ENCODE measurements at places on chromosomes 1 and 21. TPM values are rescaled to one million over a fixed set of nuclear protein-coding genes. Genes with fewer than 3 reads are reported as not detected.
A peak's percentile ranks its signal among the peaks of the same experiment; 100 is the strongest.

DNA sequence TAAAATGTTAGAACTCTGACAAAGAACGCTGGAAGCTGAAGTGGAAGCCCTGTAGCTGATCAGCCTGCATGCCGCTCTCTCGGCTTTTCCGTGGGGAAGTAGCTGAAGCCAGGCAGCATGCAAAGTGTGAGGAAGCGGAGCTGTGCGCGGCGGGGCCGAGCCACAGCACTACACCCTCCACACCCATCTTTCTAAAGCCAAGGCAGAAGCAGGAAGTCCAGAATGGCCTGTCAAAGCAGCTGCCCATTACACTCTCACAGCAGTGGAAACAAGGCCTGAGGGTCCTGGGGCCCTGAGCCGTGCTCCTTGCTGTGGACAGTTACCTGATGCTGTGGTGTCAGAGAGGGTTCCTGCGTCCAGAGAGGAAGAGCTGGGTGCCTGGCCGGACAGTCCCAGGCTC lies 69.6 kb downstream of the UBR4 start:
- H3K36me3 ChIP-seq = peaks cover 90% of the 10 kb centered on the region
- H3K4me3 ChIP-seq = no peak overlapping the region
- no peaks in the 10 kb centered on the region for H3K27me3 ChIP-seq
- DNase-seq = no peak

GRCh38 chr1:35539073-35539823 lies 18.0 kb downstream of the KIAA0319L start:
- H3K27ac ChIP-seq = peak overlapping the region; percentile 92
- H3K4me1 ChIP-seq = peaks cover 45% of the 10 kb centered on the region
- DNase-seq = peak; percentile 58
- peak overlapping the region; percentile 58 for H3K4me3 ChIP-seq
- no peaks in the 10 kb centered on the region for H3K27me3 ChIP-seq
- H3K36me3 ChIP-seq = peaks cover 59% of the 10 kb centered on the region

DNA sequence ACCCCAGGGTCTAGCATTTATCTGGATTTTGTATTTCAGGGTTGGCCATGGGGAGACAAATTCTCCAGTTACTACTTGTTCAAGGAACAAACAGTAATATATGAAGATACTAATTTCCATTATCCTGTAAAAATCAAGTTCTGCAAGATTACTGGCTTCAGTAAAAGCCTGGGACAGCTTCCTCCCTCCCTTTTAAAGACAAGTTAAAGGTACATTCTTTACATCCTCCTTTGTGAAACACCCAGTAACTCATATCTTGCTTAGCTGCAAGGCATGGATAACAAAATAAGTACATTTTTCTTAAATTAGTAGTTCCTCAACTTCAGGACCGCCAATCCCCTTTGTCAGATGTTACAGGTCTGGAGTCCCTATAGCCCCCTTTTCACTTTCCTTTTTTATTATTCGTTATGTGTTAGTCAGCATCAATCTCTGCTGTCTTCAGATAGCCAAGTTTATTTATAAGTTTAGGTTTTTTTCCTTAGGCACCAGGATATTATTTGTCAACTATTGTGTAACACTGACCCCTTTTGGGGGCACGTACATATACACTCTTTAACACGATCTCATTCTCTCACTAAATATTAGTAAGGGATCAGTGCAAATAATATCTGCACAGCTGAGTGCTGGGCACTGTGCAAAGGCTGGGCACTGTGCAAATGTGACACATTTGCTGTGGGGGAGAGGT lies 9.8 kb downstream of the ERRFI1 start:
- no peaks in the 10 kb centered on the region for H3K36me3 ChIP-seq
- H3K27me3 ChIP-seq = peaks cover 18% of the 10 kb centered on the region
- DNase-seq = no peak
- no peak overlapping the region for H3K4me3 ChIP-seq

- no peaks in the 10 kb centered on the region for H3K27me3 ChIP-seq
- H3K4me3 ChIP-seq = peak overlapping the region; percentile 94
- H3K4me1 ChIP-seq = peaks cover 62% of the 10 kb centered on the region
- DNase-seq = no peak
- peaks cover 56% of the 10 kb centered on the region for H3K36me3 ChIP-seq
Measured at GRCh38 chr21:41362605-41363369, 960 bp downstream of the MX2 start.

DNA sequence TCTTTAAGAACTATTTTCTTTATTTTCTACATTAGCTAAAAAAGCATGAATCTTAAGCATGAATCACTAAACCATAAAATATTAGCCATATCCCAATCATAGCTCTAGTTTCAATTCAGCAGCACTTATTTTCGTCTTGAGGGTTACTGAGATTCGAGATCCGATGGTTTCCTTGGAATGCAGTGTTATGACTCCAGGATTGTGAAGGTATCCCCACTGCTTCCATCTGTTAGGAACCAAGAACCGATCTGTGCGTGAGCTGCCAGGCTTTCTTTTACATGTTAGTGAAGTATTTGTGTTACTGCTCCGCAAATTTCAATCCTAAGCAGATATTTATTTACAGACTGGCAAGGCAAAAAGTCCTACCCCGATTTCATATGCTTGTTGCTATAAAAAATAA lies 18.8 kb downstream of the TNFRSF9 start:
- H3K27ac ChIP-seq = no peak overlapping the region
- no peak for DNase-seq
- no peaks in the 10 kb centered on the region for H3K27me3 ChIP-seq
- H3K36me3 ChIP-seq = no peaks in the 10 kb centered on the region
- peaks cover 16% of the 10 kb centered on the region for H3K4me1 ChIP-seq
- no peak overlapping the region for H3K4me3 ChIP-seq

DNA sequence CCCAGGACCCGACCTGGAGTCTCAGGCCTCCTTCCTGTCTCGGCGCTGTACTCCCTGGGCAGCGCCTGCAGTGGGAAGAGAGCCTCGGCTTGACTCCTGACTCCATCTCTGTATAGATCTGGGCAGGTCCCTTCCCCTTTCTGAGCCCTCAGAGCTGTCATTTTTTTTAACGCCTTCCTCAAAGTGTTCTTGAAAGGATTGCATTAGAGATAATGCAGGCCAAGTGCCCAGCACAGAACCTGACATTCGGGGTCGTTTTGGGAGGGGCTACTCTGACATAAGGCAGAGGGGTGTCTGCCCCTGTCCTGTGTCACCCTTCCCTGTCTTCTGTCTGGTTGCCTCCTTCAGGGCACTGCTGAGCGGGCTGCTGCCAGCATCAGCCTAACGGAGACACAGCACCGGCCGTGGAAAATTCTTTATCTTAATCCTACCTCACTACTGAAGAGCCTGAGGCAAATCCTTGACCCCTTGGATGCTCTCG lies 271.6 kb downstream of the TRABD2B start:
- no peak overlapping the region for H3K27ac ChIP-seq
- no peak for DNase-seq
- peaks cover 54% of the 10 kb centered on the region for H3K27me3 ChIP-seq
- H3K4me1 ChIP-seq = peaks cover 3% of the 10 kb centered on the region
- H3K4me3 ChIP-seq = no peak overlapping the region

DNA sequence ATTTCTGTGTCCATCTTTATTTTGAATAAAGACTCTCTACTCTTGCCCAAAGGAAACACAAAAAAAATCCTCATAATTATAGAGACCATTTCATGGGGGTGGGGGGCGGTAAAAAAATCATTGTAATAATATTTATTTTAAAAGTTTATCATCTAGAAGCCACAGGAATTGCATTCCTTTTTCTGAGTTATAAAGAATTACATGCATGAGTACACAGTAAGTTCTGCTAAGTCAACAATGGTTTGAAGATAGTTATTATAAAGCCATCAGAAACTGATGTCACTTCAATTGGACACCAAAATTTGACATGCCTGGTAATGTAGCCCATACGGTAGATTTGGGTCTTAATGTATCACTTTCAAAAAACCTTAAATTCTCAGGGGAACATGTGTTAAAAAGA lies 478.1 kb upstream of the NR5A2 start:
- no peaks in the 10 kb centered on the region for H3K4me1 ChIP-seq
- H3K27ac ChIP-seq = no peak overlapping the region
- DNase-seq = no peak
- no peaks in the 10 kb centered on the region for H3K36me3 ChIP-seq
- no peak overlapping the region for H3K4me3 ChIP-seq

DNA sequence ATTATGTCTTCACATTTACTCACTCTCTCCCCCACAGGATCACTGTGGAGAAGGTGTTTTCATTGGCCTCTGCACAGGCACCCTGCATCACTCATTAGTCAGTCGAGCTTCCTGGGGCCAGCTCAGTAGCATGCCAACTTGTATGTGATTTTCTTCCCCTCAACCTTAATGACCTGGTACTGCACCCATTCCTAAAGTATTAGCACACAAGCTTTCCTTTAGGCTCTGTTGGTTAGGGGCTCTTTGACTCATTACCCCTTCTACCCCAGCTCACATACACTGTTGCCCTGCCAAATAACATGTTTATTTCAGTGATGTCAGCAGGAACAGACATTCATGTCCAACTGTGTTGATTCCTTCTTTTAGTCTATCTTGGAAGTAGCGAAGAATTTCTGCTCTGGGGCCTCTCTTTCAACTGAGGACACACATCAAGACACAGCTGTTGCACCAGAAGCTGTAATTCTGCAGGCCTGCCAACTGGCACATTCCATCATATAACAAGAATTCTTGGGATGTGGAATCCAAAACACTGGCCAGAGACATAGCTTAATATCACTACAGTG lies 603.5 kb upstream of the ADAMTS5 start:
- no peaks in the 10 kb centered on the region for H3K27me3 ChIP-seq
- no peaks in the 10 kb centered on the region for H3K36me3 ChIP-seq
- H3K4me1 ChIP-seq = no peaks in the 10 kb centered on the region
- H3K27ac ChIP-seq = no peak overlapping the region
- H3K4me3 ChIP-seq = no peak overlapping the region

ELF3 gene
- total RNA-seq = 0.30 TPM

ANGPTL7 gene
- total RNA-seq = not detected

EFNA1 gene
- not detected for total RNA-seq

CFHR5 gene
- total RNA-seq = not detected

CLEC20A gene
- not detected for total RNA-seq

F13B gene
- total RNA-seq = not detected

CAMK1G gene
- not detected for total RNA-seq

SPRR2F gene
- total RNA-seq = not detected

PDC gene
- total RNA-seq = not detected

FCRL1 gene
- total RNA-seq = not detected

Measured in activated CD4-positive, alpha-beta memory T cell treated with anti-CD3 and anti-CD28 coated beads, Interleukin-2, amount 10 ng/mL, durations not matched to agents 7 days and 5 days (primary cell).